ENCODE measurements at places on chromosomes 16 and 17. TPM values are rescaled to one million over a fixed set of nuclear protein-coding genes. Genes with fewer than 3 reads are reported as not detected.

Gene SLFN14
- not detected for total RNA-seq

Gene TMEM100
- 9.0 TPM for total RNA-seq

Gene DNAH9
- 4.3 TPM for total RNA-seq

Gene TPSG1
- total RNA-seq, result not detected

Gene MMP15
- 105 TPM for total RNA-seq

Gene ABCA9
- 40.2 TPM for total RNA-seq

Gene ZSCAN10
- not detected for total RNA-seq

Gene SCN4A
- total RNA-seq, result 4.5 TPM

GRCh38 chr16:87461466-87461991, 31.3 kb downstream of the ZCCHC14 start:
- peak; percentile 98 for DNase-seq
- no peak overlapping the region for H3K4me3 ChIP-seq
- peak overlapping the region; percentile 99 for H3K27ac ChIP-seq
- peaks cover 91% of the 10 kb centered on the region for H3K4me1 ChIP-seq
- no peaks in the 10 kb centered on the region for H3K36me3 ChIP-seq

DNA sequence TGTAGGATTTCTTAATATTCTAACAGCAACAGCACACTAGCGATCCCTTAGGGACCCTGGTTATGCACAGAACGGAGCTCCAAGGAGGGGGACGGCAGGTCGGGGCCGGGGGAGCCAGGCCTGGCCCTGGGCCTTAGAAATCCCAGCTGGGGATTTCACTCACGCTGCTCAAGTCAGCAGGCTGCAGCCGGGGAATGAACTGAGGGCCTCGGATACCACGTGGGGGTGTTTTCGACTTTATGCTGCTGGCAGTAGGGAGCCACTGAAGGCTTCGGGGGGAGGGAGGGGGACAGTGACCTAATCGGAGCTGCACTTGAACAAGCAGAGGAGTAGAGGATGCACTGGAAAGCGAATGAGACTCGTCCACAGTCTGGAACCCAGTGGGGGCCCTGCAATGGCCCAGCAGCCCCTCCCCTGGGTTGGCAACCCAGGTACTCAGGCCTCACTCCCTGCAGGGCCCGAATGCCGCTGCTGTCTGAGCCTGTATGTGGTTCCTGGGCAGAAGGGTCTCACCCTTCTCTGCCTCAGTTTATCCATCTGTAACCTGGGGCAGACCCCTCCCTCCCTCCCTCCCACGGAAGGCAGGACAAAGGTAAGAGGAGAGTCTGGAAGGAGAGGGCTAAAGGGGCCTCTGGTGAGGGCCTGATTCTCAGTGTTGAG, 53.7 kb downstream of the RPH3AL start:
- no peaks in the 10 kb centered on the region for H3K4me1 ChIP-seq
- DNase-seq, result no peak
- no peaks in the 10 kb centered on the region for H3K36me3 ChIP-seq

- peaks cover 11% of the 10 kb centered on the region for H3K4me1 ChIP-seq
- H3K27me3 ChIP-seq, result no peaks in the 10 kb centered on the region
- no peak overlapping the region for H3K27ac ChIP-seq
- H3K36me3 ChIP-seq, result no peaks in the 10 kb centered on the region
- DNase-seq, result no peak
Observed at GRCh38 chr17:493666-494065, 141.1 kb upstream of the RPH3AL start.

DNA sequence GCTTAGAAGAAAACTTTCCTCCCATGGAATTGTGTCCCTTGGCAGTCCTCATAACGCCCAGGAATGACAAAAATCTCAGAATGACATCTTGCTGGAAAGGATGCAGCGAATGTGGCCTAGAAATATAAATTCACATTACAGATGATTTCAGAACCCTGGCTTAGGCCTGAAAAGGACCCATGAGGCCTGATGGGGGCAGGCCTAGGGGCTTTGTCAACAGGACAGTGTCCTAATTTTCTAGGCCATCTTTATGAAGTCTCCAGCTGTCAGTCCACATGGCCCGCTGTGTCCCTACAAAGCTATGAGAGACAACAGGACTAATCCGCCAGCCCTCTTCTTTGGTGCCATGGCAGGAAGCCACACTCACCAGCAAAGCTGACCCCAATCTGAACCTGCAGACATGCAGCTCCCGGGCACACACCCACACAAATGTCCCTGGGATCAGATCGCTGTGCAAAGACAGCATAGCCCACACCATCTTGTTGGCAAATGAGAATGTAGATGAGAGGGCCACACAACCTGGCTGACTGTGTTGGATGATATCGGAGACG, 40.4 kb upstream of the DNAH17 start:
- H3K27me3 ChIP-seq, result no peaks in the 10 kb centered on the region
- H3K36me3 ChIP-seq, result no peaks in the 10 kb centered on the region
- H3K4me3 ChIP-seq, result no peak overlapping the region
- no peak for DNase-seq
- no peaks in the 10 kb centered on the region for H3K4me1 ChIP-seq
- H3K27ac ChIP-seq, result no peak overlapping the region

- no peak overlapping the region for H3K4me3 ChIP-seq
- H3K27me3 ChIP-seq, result no peaks in the 10 kb centered on the region
- no peaks in the 10 kb centered on the region for H3K4me1 ChIP-seq
- no peak overlapping the region for H3K27ac ChIP-seq
- H3K36me3 ChIP-seq, result no peaks in the 10 kb centered on the region
Observed at GRCh38 chr17:8922928-8923327, 42.6 kb downstream of the PIK3R5 start.

GRCh38 chr16:14148569-14148968, 77.5 kb downstream of the MRTFB start:
- no peak overlapping the region for H3K4me3 ChIP-seq
- peaks cover 16% of the 10 kb centered on the region for H3K4me1 ChIP-seq
- H3K27ac ChIP-seq, result peak overlapping the region; percentile 47

DNA sequence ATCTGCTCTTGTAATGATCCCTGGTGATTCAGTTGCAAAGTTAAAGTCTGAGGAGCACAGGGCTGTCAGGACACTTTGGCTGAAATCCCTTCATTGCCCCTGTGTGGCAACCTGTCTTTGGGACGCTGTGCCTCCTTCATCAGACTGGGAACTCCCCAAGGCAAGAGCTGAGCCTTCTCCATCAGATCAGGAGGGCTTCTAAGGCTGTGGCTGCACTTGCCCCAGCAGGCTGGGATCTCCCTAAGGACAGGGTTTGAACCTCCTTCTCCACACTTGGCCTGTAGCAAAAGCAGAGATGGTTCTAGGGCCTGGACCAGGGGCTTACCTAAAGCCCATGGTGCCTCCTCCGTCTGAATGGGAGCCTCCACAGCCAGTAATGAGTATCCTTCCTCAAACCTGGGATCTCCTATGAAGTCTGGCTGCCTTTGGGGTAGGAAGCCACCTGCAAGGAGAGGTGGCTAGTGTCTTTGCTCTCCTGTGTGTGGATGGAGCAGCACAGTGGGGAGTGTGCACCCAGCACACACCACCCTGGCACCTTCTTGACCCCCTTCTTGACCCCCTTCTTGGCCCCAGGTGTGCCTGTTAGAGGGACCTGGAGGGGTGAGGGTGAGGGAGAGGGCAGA, 79.0 kb upstream of the NKD1 start:
- no peaks in the 10 kb centered on the region for H3K27me3 ChIP-seq
- DNase-seq, result no peak

DNA sequence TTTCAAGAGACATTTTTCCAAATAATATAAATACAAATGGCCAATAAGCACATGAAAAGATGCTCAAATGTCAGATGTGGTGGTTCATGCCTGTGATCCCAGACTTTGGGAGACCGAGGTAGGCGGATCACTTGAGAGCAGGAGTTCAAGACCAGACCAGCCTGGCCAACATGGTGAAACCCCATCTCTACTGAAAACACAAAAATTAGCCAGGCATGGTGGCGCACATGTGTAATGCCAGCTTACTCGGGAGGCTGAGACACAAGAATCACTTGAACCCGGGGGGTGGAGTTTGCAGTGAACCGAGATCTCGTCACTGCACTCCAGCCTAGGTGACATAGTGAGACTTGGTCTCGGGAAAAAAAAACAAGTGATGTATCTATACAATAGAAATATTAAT, 2.9 kb upstream of the GALK1 start:
- no peaks in the 10 kb centered on the region for H3K27me3 ChIP-seq
- no peak overlapping the region for H3K27ac ChIP-seq
- H3K36me3 ChIP-seq, result no peaks in the 10 kb centered on the region

DNA sequence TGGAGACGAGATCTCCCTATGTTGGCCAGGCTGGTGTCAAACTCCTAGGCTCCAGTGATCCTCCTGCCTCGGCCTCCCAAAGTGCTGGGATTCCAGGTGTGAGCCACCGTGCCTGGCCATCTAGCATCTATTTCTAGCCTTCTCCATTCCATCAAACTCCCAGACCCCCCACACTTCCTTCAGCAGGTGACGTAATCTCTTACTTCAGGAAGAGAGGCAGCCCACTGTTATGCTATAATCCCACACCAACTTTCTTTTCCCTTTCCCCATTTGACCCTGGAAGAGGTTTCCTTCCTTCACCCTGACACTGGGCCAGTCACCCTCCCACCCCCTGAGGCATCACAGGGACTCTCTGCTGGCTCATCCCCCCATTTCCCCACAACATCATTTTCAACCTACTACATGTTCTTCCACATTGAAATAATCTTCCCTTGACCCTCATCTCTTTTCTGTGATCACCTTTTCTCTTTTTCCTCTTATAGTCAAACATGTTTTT, 7.6 kb downstream of the ITGA2B start:
- H3K4me1 ChIP-seq, result peaks cover 13% of the 10 kb centered on the region
- no peak overlapping the region for H3K27ac ChIP-seq

- H3K4me1 ChIP-seq, result no peaks in the 10 kb centered on the region
- no peak overlapping the region for H3K4me3 ChIP-seq
- H3K27me3 ChIP-seq, result no peaks in the 10 kb centered on the region
Observed at GRCh38 chr17:10458701-10459100, 10.7 kb downstream of the MYH4 start.

- H3K4me1 ChIP-seq, result peaks cover 12% of the 10 kb centered on the region
- H3K36me3 ChIP-seq, result no peaks in the 10 kb centered on the region
- no peak overlapping the region for H3K27ac ChIP-seq
- DNase-seq, result no peak
- H3K27me3 ChIP-seq, result no peaks in the 10 kb centered on the region
Observed at GRCh38 chr17:60473788-60474187, 51.5 kb downstream of the CHCT1 start.

GRCh38 chr16:2686912-2687507, 4.7 kb downstream of the KCTD5 start:
- DNase-seq, result no peak
- no peaks in the 10 kb centered on the region for H3K27me3 ChIP-seq
- H3K4me3 ChIP-seq, result no peak overlapping the region

DNA sequence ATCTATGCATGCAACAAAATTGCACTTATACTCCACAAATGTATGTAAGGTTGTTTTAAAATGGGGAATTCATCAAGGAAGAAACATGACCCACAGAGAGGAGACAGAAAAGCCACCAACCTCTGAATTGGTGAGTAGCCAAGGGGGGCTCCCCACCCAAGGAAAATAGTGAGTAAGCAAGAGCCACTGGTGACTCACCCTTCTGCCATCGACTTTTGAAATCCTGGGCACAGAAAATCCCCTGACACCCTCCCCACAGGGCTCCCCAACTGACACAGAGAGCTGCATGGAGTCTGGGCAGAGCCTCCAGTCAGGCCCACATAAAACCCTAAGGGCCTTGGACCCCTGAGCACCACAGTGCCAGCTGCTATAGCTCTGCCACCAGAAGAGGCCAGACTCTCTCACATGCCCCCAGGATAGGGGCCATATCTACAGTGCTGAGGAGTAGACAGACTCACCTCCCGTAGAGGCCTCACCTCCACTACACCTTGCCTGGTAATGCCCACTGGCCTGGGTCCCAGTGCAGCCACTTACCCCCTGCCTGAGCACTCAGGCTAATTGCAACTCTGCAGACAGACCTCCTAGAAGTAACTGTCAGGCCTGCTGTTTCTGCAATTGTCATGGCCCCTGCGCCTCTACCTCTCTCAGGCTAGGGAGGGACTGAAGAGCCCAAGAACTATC, 244.7 kb upstream of the WSB1 start:
- H3K4me1 ChIP-seq, result no peaks in the 10 kb centered on the region
- no peaks in the 10 kb centered on the region for H3K36me3 ChIP-seq
- no peak for DNase-seq
- no peak overlapping the region for H3K4me3 ChIP-seq

- DNase-seq, result no peak
- H3K36me3 ChIP-seq, result no peaks in the 10 kb centered on the region
- peak overlapping the region; percentile 63 for H3K27ac ChIP-seq
Observed at GRCh38 chr16:30875871-30876801, 17.7 kb downstream of the BCL7C start.

DNA sequence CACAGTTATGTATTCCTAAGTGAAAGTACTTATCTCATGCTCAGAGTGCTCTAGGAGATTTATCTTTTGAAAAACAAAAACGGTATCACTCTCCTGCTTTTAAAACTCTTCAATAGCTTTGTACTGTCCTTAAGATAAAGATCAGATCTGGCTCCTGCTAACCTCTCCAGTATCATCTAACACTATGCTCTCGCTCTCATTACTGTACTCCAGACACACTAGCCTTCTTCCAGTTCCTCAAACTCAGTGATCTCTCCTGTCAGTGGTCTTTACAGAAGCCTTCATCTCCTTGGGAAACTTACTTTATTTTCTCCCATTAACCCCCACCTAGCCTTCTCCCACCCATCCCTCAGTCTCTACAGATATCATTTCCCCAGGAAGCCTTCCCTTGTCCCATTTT, 10.1 kb downstream of the ULK2 start:
- H3K27ac ChIP-seq, result no peak overlapping the region
- peaks cover 3% of the 10 kb centered on the region for H3K36me3 ChIP-seq
- no peaks in the 10 kb centered on the region for H3K27me3 ChIP-seq
- no peak for DNase-seq

DNA sequence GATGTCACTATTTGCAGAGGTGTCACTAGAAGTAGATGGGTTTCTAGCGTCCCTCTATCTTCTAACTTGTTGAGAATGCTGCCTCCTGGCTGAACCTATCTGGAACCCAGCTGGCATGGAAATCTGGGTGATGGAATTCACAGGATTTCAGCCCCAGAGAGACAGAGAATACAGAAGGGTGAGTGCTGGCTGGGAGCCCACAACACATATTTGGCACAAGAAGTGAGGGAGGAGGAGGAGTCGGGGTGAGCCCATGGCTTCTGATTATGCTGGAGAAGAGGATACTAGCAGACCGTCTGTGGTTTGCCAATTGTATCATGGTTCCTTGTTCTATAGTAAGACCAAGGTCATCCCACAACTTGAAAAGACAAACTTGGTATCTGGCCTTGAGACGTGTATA, 557.8 kb upstream of the SALL1 start:
- H3K4me1 ChIP-seq, result no peaks in the 10 kb centered on the region
- no peaks in the 10 kb centered on the region for H3K36me3 ChIP-seq
- no peak overlapping the region for H3K4me3 ChIP-seq
- DNase-seq, result peak; percentile 55
- no peak overlapping the region for H3K27ac ChIP-seq
- H3K27me3 ChIP-seq, result no peaks in the 10 kb centered on the region

Measured in thyroid gland (tissue), 4 donors.